ENCODE measurements at places on chromosomes 6 and 20.

GRCh38 chr6:161292145-161292544 is 18.3 kb upstream of the AGPAT4 start:
- DNase-seq = no peak

DNA sequence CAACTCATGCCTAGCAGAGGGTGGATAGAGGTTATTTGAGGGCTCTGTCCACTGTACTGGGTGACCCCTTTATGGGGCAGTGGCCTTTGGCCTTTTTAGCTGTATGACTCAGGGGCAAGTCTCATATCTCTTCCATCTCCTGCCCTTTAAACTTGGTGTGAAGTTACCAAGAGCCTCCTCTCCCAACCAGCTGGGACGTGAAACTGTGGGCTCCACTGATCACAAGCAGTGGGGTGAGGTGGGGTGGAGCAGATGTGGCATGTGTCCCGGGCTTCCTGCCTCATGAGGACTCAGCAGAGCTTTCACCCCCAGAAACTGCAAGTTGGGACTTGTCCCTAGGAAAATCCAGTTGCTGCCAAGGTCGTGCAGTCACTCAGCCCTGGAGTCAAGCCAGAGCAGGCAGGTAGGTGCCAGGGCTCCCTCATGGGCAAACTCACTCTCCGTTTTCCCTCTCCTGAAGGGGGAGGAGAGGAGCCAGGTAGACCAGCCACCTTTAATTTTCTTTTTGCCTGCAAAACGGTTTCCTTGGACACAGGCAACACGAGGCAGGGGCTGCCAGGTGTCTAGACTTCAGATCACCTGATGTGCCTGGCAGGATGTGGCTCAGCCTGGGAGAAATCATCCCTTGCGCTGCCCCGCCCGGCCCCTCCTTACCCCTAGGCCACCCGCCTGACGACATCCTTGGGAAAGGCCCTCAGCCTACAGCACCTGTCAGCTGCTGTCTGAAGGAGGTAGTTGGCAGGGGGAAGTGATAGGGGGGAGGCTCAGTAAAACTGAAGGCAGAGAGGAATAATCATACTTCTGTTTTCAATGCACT is 4.0 kb downstream of the CDKN1A start:
- DNase-seq = no peak

DNA sequence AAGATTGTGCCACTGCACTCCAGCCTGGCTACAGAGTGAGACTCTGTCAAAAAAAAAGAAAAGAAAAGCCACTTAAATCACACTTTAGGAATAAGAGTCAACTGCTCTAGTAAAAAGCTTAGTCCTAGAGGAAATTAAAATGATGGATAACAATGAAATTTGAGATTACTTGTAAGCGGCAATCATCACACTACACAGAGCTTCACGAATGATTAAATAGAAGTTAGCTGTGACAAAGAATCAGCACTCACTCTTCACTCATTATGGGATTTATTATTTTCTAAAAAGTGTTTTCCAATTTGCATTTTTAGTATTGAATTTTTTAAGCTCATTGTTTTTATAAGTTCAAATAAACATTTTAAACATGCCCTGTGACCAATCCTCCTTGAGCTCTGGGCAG is 718.0 kb downstream of the UTRN start:
- DNase-seq = no peak

DNA sequence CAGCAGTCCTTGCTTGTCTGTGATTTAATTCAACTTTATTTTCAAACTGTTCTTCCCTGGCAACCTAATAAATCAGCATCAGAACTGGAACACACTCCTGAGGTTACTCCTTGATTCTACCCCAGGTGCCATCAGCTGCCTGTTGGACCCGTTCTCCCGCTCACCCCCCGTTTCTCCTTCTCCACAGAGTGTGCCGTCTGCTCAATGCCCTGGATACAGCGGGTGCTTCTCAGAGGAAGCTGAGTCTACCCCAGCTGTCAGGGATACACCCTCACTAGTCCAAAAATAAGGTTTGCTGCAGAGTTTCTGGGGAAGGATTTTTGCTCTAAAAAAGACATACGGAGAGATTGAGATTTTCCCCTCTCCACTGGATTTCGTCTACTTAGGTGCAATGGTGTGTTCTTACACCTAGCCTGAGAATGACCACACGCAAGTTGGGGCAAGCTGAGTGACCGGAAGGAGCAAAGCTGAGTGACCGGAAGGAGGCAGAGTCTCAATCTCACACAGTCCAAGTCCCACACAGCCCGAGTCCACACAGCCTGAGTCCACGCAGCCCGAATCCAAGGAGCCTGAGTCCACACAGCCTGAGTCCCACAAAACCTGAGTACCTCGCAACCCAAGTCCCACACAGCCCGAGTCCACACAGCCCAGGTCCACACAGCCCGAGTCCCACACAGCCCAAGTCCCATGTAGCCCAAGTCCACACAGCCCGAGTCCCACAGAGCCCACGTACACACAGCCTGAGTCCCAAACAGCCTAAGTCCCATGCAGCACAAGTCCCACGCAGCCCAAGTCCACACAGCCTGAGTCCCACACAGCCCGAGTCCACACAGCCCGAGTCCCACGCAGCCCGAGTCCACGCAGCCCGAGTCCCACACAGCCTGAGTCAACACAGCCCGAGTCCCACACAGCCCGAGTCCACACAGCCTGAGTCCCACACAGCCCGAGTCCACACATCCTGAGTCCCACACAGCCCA is 58.6 kb upstream of the DACT2 start:
- DNase-seq = no peak

GRCh38 chr6:110233770-110234374 is 53.6 kb downstream of the CDC40 start:
- DNase-seq = no peak

DNA sequence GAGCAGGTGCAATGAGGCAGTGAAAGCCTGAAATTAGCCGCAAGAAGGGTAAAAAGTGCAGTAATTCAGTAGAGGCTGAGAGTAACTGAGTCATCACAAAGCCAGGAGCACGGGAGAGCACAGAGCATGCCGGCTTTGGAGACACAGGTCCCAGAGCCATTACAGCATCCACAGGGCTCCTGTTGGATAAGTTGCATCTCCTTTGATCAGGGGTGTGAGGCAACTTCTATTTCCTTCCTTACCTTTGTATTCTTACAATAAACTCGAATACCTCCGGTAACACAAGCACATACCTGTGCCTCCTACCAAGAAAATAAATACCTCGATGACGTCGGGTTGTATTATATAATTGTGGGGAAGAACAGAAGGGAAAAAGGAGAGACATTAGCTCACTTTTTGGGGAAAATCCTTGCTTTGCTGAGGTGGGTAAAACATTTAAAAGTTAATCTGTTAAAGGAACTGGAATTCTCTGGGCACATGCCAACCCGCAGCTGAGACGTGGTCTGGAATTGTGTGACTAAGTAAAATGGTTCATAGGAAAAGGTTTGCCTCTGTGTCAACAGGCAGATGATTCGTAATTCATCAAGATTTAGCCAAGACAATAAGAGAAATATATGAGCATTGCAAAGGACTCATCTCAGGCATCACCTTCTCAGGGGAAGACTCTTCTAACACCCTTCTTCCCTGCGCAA is 360.7 kb upstream of the ZFP64 start:
- peak; percentile 66 for DNase-seq

DNA sequence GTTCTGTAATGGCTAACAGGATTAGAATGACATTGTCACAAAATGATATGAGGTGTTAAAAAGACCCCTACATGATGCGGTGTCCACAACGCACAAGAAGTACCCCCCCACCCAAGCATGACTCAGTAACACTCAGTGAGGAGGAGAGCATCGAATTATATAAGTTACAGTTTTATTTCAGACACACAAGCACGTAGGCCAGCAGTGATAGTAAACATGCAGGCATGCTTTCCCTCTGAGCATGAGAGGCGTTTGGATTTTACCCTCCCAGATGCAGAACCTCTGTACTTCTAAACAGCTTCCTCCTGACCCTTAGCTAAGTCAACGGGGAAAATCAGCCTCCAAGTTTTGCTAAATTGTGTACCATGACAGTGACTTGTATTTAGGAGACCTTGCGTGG is 23.9 kb downstream of the GNAS start:
- DNase-seq = no peak

DNA sequence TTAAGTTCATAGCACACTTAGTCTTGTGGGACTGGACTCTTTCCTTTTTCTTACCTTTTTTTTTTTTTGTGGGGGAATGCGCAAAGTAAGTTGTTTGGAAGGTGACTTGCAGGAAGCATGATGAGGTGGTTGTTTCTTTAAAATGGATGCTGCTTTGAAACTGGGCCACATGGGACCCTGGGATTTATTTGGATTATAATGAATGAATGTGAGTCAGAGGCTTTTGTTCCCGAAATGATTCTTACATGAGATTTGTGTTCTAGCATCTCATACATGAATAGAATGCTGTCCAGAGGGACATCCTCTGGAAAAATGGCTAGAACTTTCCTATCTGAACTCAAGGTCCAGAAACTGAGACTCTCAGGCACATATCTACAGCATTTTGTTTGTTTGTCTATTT is 236.6 kb upstream of the RNF24 start:
- no peak for DNase-seq

DNA sequence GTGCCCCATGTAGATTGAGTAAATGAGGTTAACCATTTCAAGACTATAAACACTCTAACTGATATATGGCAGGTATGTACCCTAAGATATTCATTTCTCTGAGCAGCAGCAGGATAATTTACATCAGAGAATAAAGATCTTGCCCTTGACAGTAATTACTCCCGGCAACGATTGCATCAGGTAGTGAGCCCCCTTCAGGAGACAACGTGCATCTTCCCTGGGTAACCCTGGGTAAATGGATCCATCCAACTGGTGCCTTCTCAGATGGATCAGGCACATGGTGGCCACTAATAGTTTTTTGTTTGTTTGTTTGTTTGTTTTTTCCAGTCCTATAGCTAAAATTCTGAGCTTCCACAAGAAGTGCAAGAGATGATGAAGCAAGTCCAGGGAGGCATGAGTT is 469.4 kb upstream of the SLC35B3 start:
- DNase-seq = peak; percentile 30

- DNase-seq = no peak
These were observed 479.7 kb downstream of the MMUT start for GRCh38 chr6:48983377-48983776.

DNA sequence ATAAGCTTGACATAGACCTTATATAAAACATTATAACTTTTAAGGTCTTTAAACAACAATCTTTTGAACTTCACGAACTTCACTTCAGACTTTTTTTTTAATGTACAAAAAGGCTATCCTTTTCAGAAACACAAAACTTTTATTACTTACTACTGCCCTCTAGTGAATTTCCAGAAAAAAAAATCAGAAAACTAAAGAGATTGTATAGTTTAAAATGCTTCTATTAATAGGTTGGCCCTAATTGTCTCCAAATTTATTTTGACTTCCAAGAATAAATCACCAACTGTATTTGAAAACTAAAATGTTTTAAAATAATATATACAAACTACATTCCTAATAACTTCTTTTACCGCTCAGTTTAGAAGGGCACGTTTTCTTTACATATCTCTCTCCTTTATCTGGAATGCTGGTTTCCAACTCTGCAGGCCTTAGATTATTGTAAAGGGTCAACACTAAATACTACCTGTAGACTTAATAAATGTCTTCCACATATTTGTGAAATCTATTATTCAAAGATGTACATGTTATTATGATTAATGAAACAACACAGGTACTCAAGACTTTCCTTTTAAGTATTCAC is 66.8 kb downstream of the LMBRD1 start:
- peak; percentile 36 for DNase-seq

DNA sequence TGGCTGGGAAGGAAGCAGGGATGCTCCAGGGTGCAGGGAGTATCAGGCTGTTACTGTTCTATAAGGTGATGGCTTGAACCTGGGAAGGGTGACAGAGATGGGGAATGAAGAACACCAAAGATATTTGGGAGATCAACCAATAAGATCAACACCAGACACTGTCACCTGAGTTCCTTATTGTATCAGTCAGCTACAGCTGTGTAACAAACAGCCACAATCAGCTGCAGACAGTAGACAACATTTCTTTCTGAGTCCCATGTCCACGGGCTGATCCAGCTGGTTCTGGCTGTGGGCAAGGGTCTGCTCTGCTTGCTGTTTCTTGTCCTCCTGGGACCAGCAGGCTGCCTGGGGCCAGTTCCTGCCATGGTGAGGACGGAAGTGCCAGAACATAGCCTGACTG is 31.3 kb upstream of the SLCO4A1 start:
- no peak for DNase-seq

DNA sequence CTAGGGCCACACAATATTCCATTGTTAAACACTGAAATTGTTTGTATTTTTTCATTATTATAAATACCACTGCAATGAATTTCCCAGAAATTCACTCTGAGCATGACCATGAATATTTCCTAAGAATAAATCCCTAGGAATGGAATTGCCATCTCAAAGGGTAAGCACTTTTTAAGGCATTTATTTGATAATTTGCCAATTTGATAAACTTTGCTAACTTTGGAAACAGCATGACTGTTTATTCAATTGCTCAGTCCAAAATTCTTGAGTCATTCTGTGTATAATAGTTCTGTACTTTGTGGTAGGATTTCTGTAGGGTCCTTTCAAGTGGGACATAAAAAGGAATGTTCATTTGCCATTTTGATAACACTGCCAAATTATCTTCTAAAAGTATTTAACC is 44.2 kb upstream of the TOX2 start:
- DNase-seq = no peak

- DNase-seq = no peak
These were observed 27.3 kb upstream of the TSPYL1 start for GRCh38 chr6:116307001-116307400.

DNA sequence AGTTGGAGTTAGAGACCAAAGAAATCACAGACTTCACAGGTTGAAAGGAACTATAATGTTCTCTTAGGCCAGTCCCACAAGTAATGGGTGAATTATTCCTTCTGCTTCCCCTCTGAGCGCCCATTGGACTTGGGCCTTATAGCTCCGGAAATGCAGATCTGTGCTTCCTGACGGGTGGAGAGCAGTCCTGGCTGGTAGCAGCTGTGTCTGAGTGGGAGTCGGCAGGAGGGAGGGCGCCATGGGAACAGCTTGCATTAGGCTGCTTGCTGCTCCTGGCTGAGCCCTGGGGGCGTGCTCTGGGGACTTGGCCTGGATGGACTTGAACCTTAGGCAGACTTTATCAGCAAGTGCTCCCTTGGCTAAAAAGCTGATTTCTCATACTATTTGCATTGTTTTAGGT is 18.4 kb upstream of the NUP153 start:
- DNase-seq = no peak

- DNase-seq = no peak
These were observed 22.8 kb downstream of the BMP7 start for GRCh38 chr20:57243480-57244220.

GRCh38 chr6:130932921-130933320 is 105.7 kb downstream of the SMLR1 start:
- no peak for DNase-seq

- no peak for DNase-seq
These were observed 230.6 kb downstream of the CENPW start for GRCh38 chr6:126570507-126570906.

GRCh38 chr6:157747370-157747769 is 75.7 kb upstream of the SNX9 start:
- no peak for DNase-seq

GRCh38 chr20:14341801-14342200 is 4.4 kb upstream of the FLRT3 start:
- no peak for DNase-seq

- DNase-seq = no peak
These were observed 2.6 kb downstream of the CTSZ start for GRCh38 chr20:59004493-59004762.

Data from RKO (cell line).